ENCODE measurements at places on chromosomes 1 and 21.
A peak's percentile ranks its signal among the peaks of the same experiment; 100 is the strongest.

DNA sequence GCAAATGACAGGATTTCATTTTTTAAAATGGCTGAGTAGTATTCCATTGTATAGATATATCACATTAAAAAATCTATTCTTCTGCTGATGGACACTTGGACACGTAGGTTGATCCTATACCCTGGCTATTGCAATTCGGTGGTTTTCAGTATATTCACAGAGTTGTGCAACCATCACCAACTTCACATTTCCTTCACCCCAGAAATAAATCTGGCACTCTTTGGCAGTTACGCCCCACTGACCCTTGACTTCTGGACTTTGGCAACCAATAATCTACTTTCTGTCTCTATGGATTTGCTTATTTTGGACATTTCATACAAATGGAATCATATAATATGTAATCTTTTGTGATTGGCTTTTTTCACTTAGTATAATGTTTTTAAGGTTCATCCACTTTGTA, 35.9 kb downstream of the MAP3K7CL start:
- DNase-seq, result no peak

DNA sequence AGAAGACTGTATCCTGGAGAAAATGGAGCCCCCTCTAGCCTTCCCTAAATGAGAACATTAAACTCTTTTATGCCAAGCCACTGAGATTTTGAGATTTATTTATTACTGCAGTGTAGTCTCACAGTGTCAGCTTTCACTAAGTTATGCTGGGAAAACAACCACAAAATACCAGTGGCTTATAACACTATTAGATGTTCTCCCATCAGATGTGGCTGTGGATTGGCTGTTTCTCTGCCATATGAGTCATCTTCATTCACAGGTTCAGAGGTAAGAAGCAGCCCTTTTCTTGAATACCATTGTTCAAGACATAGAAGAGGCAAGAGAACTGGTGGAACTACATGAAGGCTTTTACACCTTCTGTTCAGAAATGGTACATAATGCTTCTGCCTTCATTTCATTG, 32.1 kb upstream of the ST6GALNAC5 start:
- DNase-seq, result no peak

DNA sequence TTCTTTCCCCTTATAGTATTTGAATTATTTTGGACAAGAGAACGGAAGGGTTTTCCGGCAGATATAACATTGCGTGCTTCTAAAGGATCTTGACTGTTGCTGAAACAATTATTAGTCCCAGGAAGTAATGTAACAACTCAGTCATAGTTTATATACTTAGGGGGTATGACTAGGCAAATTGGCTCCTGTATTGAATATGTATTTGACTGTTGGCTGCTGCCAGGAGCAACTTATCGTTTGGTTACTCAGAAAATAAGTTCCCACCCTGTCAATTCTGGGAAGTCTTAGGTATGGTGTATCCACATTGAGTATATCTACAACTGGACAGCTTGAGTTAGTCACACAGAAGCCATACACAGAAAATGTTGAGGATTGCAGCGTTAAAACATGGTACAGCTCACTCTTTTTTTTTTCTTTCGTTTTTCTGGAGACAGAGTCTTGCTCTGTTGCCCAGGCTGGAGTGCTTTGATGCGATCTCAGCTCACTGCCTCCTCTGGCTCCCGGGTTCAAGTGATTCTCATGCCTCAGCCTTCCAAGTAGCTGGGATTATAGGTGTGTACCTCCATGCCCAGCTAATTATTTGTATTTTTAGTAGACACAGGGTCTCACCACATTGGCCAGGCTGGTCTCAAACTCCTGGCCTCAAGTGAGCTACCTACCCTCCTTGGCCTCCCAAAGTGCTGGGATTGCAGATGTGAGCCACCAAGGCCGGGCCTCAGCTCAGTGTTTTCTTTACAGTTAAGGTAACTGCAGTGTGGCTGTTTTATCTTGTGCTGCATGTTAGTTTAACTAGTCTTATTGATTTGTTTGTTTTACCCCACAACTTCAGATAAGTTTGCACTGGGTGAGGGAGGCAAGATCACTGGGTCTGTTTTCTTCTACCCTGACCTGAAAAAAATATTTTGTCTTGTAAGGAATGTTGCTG, 10.2 kb downstream of the SMAP2 start:
- no peak for DNase-seq

GRCh38 chr1:50197216-50197615, 88.5 kb downstream of the ELAVL4 start:
- DNase-seq, result no peak

DNA sequence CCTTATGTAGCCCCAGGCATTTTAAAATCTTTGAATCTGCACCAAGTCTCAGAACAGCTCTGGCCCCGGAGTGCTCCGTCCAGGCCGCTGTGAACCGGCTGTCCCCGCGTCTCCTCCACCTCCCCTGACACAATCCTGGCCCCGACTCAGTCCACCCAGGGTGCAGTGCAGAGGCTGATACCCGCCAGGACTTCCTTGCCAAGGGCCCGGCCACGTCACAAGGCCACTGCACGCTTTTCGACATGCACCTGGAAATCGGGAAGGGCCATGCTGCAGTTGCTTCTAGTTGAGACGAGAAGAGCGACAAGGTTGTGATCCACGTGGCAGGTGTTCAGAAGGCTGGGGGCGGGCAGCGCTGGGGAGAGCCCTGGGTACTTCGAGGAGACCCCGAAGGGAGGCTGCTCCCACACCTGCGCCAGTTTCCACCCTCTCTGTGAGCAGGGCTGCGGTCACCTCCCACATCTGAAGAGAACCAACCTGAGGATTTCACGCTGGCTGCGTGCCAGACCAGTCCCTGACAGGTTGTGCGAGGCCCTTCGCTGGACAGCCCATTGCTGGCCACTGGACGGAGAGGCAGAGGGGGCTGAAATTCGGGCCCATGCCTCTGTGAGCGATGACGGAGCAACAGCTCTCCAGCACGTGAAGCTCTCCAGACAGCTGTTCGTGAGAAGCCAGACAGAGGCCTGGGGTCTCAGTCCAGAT, 6.7 kb downstream of the VWA1 start:
- no peak for DNase-seq

GRCh38 chr21:26851109-26851944, 6.1 kb upstream of the ADAMTS1 start:
- DNase-seq, result no peak

- no peak for DNase-seq
These were observed 99.8 kb upstream of the CAMK1G start for GRCh38 chr1:209483691-209484090.

GRCh38 chr1:98369463-98369862, 292.1 kb upstream of the SNX7 start:
- no peak for DNase-seq

DNA sequence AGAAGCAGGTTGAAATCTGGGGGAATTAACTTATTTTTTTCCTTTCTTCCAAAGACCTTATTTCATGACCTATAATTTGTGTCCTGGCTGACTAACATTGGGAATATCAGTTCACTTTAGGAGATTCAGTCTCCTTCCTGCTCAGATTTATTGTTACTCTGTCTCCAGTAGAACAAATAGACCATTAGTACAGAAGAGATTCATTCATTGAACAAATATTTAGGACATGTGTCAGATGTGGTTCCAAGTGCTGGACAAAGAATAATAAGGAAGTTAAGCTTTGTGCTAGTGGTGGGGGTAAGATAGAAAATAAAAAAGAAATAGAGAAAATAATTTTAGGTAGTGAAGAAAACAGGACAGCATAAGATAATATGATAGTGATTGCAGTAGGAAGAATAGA, 20.3 kb downstream of the ZMYM4 start:
- no peak for DNase-seq

- DNase-seq, result peak; percentile 23
These were observed 179.6 kb downstream of the DHRS3 start for GRCh38 chr1:12438349-12438924.

DNA sequence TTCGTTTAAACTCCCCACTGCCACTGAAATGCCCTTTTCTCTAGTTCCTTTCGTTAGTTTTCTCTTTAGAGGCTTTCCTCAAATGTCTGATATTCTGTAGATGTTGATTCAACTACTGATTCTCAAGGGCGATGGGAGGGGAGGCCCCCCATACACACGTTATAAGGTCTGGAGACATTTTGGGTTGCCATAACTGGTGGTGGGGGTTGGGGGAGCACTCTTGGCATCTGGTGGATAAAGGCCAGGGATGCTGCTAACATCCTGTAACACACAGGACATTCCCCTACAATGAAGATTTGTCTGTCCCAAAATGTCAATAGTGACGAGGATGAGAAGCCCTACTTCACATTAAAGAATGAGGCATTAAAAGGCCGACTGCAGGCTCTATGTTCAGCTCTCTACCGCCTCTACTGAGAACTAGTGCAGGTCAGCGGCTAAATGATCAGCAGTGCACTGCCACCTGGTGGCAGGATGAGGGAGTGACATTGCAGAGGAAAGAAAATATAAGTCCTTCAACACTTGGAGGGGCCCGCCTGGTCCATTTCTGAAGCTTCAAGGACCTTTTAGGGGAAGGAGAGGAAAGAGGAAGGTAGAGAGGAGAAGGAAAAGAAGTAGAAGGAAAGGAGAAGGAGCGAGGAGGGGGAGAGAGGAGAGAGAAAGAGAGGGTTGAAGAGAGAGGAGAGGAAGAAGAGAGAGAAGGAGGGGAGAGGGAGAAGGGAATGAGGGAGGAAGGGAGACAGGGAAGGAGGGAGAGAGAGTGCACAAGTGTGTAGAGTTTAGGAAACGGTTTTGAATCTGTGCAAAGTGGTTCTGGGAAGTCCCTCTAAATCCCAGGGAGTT, 29.4 kb downstream of the ALG14 start:
- peak; percentile 52 for DNase-seq

DNA sequence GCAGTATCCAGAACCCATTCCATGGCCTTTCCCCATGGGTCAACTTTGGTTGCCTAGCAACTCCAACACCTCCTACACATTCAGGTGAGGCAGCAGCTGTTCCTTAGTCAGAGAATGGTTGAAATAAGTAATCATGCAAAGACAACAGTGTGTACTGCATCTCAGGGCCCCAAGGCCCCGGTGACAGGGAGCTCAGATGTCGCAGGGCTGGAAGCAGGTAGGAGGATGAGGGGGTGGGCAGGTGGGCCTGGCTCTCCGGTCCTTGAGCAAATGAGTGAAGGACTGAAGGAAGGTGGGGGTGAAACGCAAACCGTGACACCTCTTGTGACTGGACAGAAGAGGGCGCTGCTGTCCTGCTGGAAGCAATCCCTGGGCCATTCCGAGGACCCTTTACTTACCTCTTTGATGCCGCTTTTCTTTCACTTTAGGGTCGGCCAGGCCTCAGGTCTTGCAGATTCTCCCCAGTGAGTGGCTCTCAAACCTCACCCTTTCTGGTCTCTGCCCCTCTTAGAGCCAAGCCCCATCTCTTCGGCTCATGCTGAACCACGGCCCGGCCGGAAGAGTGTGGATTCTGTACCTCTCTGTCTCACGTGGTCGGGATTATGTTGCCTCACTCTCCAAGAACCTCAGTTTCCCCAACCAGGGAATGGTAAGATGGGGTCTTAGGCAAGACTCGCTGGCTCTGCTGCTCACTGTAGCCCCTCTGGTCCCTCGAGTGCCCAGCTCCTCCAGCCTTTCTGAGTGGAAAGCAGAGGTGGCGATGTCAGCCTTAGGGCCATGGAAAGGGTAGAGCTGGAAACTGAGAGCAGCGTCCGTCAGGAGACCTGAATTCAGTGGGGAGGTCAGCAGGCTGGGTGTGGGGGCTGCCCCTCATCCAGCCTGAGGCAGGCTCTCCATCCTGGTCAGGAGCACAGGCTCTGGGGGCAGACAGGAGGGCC, 5.6 kb upstream of the KCNA10 start:
- DNase-seq, result peak; percentile 18

DNA sequence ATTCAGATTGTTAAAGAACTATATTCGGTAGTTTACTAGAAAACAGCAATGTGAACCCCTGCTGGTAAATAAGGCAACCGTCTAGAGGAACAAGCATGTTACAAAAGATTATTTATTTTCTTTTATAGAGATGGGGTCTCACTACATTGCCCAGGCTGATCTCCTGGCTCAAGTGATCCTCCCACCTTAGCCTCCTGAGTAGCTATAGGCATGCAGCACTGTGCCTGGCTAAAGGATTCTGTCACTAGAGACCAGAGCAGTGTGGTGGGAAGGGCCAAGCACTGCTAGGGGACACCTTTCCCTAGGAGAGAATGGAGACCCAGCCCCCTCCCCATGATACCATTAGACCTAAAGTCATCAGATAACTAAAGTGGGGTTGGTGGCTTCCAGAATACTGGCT, 28.9 kb downstream of the SLC27A3 start:
- DNase-seq, result no peak
